Activated CD4-positive, alpha-beta T cell treated with anti-CD3 and anti-CD28 coated beads, Interleukin-2, amount 50 U/mL, for 24 hours (primary cell): ENCODE measurements at places on chromosomes 2 and 18.

DNA sequence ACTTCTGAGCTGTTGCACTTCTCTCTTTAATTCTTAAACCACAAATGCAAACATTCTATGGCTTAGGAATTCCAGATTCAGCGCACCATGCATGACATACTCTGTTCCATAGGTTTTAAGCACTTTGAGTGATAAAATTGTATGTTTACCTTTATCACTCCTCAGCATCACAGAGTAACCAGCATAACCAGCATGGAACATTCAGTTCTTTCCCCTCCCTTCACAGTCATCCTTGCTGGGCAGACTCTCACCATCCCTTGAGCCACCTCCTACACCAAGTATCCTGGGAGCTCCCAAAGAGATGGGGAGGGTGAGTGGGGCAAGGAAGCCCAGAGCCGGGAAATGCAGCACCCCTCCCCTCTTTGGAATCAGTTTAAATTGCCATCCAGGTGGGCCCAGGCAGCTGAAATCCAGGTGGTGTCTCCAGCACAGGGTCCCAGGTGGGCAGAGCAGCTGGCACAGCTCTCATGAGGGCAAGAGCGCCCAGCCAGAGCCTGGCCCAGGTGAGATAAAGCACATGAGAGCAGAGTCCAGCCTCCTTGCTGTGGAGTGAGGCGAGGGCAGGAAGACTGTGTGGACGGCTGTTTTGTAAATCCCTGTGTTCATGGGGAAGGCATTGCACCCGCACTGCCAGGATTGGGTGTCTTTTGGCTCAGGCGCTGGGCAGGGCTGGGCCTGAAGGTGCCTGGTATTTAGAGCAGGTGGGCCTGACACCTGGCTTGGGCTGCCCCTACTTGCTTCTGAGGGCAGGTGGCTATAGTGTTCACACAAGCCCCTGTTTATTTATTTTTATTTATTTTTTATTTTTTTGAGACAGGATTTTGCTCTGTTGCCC lies 36.8 kb downstream of the LAMA3 start:
- no peak for DNase-seq

DNA sequence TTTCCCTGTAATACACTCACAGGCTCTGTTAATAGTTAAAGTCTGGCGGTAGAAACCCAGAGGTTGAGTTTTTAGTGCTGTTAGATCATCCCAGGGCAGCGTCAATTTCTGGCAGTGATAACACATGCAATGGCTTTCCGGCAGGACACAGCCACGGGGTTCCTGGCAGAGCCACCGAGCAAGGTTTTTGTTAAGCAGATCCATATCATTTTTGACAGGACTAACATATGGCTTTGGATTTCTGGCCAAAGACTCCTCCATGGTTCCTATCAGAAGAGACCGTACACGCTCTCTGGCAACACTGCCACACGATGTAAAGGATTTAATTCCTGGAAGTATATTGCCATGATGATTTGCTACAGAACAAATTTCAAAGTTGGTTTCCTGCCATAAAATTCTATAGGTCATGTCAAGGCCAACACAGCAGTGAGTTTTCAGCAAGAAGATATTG lies 854.3 kb downstream of the LRRTM4 start:
- no peak for DNase-seq

- DNase-seq = no peak
Observed at GRCh38 chr18:22694954-22695353, 238.2 kb upstream of the RBBP8 start.

DNA sequence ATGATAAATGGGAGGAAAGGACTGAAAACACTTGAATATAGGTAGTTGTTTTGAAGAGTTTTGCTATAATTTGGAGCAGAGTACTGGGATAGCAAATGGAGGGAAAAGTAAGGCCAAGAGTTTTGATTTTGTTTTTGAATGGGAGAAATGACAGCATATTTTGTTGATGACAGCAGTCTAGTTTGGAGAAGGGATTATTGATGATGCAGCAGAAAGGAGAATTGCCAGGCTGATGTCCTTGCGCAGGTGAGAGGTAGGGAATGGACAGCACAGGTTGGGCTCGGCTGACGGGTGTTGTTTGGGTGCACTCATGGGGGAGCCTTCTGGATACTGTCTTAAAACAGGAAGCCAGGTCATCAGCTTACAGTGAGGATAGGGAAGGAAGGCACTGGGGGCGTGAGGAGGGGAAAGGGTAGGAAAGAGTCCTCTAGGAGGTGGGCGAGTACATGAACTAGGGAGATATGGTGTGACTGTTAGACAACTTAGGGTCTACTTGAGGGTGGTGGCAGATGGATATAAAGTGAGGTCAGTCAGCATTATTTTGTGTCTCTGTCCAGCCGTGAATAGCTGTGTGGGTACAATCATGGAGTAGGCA lies 10.4 kb downstream of the NCAPH start:
- DNase-seq = no peak

- no peak for DNase-seq
Observed at GRCh38 chr2:1837458-1837857, 93.1 kb upstream of the PXDN start.
